ENCODE measurements at places on chromosomes 11 and 22. TPM values are rescaled to one million over a fixed set of nuclear protein-coding genes. Genes with fewer than 3 reads are reported as not detected.

The GAS2L1 gene
- 24.3 TPM for total RNA-seq

The PLAAT5 gene
- 0.36 TPM for total RNA-seq

The ARHGAP42 gene
- total RNA-seq = 33.2 TPM

The UBQLNL gene
- 0.27 TPM for total RNA-seq

The BLID gene
- total RNA-seq = 1.2 TPM

DNA sequence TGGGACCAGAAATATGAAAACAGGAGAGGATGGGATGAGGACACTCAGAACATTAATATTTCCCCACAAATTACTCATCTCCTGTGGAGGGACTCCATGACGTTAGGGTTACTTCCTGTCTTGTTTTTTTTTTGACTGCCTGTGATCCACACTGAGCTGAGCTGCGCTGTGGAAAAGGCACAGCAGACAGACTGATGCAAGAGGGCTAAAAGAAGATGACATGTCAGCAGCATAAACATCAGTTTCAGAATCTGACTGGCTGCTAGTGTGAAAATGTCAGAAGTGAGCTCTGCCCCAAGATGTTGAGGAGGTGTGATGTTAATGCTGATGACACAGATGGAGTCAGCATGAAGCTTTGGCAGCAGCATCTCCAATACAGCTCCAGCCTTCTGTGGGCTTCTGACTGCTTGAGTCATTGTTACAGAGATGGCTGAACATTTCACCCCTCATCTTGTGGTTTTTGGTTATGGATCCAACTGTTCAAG is 286.8 kb downstream of the BLID start:
- peak; percentile 100 for DNase-seq

DNA sequence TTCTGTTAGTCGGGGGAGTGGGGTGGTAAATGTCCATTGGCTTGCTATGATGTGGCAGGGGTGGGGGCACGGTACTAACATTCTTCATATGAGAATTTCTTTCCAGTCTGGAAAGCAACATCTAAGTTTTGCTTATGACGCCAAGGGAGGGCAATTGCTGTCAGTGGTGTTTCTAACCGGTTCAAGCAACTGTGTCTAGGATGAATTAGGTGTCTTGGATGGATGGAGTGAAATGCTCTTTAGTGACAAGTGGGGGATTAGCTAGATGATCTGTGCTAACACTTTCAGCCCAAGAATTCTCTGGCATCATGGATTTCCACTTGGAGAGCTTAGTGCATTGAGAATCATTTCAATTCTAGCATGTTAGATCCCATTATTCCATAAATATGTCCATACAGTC is 262.6 kb upstream of the SORL1-AS1 start:
- DNase-seq = no peak

DNA sequence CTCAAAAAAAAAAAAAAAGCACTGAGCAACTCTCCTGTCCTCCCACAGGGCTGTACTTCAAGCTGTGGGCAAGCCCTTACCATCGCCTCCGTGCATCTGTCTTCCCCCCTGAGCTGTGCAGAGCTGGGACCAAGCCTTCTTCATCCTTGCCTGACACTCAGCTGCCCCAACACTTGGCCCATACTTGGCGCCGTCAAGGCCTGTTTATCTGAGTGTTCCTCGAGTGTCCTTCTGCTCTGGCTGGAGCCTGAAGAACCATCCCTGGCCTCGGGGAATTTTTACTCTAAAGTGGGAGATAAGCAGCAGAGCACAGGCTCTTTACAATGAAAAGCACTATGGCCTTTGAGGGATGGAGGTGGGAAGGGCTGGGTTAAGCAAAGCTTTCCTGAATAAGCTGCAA is 1.6 kb upstream of the TIRAP start:
- DNase-seq = no peak

DNA sequence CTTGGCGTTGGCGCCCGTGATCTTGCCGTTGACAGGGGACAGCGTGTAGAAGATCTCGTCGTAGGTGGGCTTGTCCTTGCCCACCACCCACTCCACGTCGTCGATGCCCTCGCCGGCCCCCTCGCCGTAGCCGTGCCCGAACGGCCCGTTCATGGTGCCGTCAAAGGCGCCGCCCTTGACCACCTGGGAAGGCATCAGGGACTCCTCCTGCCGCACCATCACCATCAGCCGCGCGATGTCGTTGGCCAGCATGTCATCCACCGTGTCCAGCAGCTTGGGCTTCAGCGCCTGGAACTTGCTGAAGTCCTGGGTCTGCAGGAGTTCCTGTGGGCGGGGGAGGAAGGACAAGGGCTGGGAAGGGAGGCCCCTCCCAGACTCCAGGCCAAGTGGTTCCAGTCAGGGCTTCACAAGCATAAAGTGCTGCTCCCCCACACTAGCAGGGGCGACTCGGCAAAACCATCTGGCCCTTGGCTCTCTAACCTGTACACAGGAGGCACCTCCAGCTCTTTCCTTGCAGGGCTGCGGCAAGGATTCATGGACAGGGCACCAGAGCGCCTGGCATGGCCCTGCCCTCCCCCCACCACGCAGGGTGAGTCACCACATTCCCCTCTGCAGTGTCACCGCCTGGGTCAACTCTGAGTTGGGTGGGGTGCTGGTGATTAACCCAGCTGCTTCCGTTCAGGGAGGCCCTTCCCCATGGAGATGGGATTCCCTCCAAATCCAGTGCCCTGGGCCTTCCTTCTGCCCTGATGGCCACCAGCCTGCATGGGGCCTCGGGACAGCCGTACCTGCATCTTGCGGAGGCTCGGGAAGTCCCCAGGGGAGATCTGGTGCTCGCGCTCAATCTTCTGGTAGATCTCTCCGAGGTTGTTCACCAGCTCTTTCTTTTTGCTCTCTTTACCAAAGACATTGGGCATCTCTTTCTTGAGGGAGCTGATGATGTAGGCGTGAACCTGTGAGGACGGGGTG is 10.4 kb upstream of the CDC42BPG start:
- peak; percentile 87 for DNase-seq

- peak; percentile 62 for DNase-seq
These were observed 74.5 kb upstream of the LUZP2 start for GRCh38 chr11:24422376-24422775.

DNA sequence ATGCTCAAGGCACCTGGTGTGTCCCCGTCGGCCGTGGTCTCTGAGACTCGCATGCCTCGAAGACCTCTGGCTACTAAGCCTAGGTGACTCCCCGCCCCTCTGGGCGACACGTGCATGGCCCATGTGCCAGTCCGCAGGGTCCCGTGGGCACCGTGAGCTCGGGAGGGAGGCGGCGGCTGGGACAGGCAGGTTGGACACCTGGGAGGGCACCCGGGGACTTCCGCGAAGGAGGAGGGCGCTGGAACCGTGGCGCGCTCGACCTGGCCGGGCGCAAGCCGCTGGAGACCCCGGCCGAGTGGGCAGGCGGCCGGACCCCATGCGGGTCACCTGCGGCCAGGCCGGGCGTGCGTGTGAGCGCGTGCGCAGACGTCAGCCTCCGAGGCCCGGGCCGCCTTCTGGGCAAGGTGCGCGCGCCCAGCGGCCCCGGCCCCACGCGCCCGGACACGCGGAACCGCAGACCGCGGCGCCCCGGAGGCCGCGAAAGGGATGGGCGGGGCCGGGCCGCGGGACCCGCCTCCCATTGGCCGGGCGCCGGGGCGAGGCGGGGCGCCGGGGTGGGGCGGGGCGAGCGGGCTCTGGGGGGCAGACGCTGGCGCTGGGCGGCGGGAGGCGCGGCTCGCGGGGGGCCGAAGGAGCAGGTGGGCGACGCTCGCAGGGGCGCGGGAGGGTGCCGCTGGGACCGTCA is 579 bp upstream of the RASD2 start:
- DNase-seq = no peak

DNA sequence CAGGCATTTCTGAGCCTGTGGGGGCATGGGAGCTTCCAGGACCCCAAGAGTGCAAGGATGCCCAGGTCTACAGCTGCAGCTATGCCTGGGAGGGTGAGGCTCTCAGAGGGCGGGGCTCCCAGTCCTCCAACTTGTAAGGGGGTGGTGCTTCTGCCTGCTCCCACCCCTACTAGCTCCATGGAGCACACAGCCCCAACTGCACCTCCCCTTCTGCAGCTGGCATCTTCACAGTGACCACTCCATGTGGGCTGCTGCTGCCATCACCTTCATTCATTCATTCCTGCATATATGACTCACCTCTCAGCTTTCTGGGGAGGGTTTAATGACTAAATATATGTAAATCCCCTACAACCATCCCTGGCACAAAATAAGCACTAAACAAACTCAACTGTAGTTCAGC is 43.8 kb downstream of the CHST1 start:
- DNase-seq = no peak

- DNase-seq = peak; percentile 89
These were observed 1.7 kb upstream of the TXNRD2 start for GRCh38 chr22:19943082-19944026.

GRCh38 chr11:48141475-48142122 is 75.0 kb upstream of the OR4B1 start:
- DNase-seq = peak; percentile 29

GRCh38 chr11:57386178-57386940 is 4.1 kb downstream of the PRG2 start:
- DNase-seq = no peak

DNA sequence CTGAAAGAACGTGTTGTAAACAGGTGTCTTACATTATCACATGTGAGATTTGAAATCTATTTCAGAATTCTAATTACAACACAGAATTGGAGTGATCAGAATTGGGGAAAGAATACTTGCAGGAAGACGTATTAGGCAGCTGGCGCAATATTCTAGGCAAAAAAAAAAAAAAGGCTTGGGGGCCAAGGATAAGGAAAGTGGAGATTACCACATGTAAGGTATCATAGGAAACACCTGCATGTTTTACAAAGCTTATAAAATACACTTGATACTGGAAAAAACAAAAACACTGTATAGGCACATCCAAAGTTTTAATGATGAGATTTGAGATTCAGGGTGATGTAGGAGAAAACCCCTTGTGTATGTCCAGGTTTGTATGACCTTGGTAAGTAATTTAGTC is 245.1 kb downstream of the DDX10 start:
- DNase-seq = no peak

- peak; percentile 88 for DNase-seq
These were observed 191.7 kb downstream of the ST3GAL4 start for GRCh38 chr11:126547161-126547560.

GRCh38 chr11:96055706-96056387 is 131.9 kb upstream of the MTMR2 start:
- peak; percentile 94 for DNase-seq

DNA sequence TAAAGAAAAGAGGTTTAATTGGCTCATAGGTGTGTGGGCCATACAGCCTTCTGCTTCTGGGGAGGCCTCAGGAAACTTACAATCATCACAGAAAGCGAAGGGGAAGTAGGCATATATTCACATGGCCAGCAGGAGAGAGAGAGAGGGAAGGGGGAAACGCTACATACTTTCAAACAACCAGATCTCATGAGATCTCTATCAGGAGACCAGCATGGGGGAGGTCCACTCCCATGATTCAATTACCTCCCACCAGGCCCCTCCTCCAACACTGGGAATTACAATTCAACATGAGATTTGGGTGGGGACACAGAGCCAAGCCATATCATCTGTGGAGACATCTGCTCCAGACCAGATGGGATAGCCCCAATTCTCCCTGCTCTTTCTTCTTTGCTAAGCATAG is 866.0 kb downstream of the BRD1 start:
- DNase-seq = no peak

GRCh38 chr11:3622521-3622920 is 19.3 kb downstream of the ART5 start:
- no peak for DNase-seq

DNA sequence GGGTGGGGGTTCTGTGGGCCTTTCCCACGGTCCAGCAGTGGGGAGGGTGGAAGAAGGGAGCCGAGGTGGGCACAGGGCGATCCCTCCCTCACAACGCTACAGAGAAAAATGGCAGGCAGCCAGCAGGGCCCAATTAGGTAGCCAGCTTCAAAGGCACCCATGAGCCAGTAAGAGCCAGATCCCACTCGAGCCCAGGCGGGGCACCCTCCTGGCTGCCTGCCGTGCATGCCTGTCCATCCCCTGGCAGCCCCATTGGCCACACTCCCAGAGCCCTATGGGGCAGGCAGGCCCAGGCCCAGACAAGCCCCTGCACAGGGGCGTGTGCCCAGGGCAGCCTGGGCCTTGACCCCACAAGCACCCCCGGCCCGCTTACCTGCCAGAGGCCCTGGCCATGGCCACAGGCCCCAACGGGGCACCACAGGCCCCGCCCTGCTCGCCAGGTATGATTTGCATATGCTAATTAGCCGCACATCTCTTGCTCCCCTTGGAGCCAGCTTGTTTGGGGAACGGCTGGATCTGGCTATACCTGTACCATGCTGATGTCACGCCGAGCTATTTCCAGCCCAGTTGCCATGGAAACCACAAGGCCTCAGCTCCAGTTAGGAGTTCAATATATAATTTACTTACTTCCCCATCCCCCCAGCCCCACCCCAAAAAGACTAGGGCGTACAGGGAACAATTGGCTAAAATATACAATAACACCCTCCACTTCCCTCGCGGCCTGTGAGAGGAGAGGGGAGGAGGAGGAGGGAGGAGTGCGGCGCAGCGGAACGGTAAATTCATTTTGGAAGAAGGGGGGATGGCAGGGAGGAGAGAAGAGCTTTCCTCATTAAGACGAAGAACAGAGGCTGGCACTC is 47.5 kb upstream of the TCF20 start:
- no peak for DNase-seq

DNA sequence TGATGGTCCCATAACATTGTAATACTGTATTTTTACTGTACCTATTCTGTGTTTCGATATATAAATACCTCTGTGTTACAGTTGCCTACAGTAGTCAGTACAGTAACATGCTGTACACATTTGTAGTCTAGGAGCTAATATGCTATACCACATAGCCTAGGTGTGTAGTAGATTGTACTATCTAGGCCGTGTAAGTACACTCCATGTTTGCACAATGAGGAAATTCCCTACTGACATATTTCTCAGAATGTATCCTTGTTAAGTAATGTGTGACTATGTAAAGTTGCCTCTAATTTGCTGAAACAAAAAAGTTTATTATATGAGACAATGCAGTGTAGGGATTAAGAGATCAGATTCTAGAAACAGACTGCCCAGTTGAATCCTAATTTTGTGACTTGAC is 21.3 kb downstream of the CAPRIN1 start:
- no peak for DNase-seq

DNA sequence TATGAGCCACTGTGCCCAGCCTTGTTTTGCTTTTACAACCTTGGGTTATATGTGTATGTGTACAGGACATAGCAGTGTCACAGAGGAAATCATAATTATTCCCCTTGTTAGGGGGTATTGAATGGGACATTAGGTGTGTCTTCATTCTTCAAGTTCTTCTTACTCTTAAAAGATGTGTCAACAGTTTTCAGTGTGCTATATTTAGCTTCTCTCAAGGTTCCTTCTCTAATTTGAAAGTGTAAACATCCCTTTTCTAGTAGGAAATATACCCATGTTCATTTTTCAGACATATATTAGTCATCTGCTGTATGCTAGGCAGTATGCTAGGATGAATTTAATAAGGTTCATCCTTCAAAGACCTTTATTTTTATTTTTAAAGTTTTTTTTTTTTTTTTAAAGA is 17.1 kb downstream of the PCF11 start:
- DNase-seq = no peak

GRCh38 chr22:17381192-17381913 is 12.1 kb downstream of the CECR2 start:
- no peak for DNase-seq

- peak; percentile 92 for DNase-seq
These were observed 16.0 kb downstream of the TXN2 start for GRCh38 chr22:36465232-36466021.

GRCh38 chr11:103091064-103091800 is 728 bp downstream of the DCUN1D5 start:
- peak; percentile 34 for DNase-seq

Data from astrocyte (in vitro differentiated cells and primary cell).